Right ventricle myocardium superior (tissue), 1 donor: ENCODE measurements at places on chromosomes 16 and 17. TPM values are rescaled to one million over a fixed set of nuclear protein-coding genes. Genes with fewer than 3 reads are reported as not detected.

Gene ZACN
- not detected for total RNA-seq

DNA sequence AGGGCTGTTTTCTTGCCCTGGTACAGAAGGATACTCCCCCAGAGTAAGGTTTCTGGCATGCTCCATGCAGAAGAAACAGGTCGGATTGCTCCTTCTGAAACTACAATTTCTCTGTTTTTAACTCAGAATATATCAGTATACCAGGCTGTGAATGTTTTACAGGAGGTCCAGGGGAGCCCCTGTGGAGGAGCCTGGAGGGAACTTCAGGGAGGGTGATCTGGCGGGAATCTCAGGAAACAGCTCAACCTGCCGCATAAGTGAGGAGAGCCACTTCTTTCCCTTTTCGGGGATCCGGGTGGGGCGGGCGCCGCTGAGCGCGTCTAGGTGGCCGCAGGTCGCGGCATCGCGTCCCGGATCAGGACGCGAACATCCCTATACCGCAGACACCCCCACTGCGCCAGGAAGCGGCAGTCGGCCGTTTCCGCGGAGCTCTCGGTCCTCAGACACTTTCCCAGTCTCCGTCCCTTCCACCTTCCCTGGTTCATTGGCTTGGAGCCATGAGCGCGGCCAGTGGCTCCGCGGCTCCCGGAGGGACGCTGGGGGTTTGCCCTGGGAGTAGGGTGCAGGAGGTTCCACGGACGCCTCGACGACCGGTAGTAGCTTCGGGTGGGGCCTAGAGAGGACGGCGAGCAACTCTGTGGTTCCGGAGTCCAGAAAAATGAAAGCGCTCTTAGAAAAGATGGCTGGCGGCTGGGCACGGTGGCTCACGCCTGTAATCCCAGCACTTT, 3.1 kb upstream of the ZNF764 start:
- DNase-seq: peak; percentile 64

DNA sequence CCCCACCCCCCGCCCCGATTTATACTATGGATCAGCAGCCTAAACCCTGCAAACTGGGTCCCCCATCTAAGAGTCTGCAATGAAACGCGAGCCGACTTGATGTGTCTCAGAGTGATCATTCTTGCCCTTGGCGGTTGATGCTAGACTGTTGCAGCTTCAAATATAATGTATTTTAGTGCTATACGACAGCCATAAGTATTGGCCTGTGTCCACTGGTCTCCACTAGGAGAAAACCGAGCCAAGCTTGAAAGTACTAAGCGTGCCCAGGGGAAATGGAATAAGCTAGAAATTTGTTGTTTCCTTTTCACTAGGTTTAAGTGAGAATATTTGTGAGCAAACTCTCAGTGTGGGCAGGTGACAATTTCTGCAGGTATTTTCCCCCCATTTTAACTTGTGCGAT, 711.2 kb downstream of the MAF start:
- DNase-seq: no peak

Gene ABI3
- total RNA-seq: 5.5 TPM

DNA sequence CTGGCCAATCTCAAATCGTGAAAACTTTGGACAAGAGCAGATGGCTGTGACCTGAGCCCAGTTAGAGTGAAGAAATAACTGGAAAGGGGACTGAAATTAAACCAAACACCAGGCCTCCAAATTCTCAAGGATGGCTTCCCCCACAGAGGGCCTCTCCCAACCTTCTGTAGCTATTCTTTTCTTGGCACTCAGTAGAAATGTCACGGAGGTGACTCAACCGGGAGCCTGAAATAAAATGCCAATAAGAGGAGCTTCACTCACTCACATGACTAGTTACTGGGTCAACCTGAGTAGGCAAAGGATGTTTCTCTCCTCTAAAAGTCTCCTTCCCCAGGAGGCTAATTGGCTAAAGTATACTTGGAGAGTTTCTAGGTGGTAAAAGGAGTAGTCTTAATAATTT, 230.7 kb downstream of the MAF start:
- no peak for DNase-seq

- no peak for DNase-seq
Observed at GRCh38 chr16:11175787-11176341, 80.1 kb downstream of the SOCS1 start.

DNA sequence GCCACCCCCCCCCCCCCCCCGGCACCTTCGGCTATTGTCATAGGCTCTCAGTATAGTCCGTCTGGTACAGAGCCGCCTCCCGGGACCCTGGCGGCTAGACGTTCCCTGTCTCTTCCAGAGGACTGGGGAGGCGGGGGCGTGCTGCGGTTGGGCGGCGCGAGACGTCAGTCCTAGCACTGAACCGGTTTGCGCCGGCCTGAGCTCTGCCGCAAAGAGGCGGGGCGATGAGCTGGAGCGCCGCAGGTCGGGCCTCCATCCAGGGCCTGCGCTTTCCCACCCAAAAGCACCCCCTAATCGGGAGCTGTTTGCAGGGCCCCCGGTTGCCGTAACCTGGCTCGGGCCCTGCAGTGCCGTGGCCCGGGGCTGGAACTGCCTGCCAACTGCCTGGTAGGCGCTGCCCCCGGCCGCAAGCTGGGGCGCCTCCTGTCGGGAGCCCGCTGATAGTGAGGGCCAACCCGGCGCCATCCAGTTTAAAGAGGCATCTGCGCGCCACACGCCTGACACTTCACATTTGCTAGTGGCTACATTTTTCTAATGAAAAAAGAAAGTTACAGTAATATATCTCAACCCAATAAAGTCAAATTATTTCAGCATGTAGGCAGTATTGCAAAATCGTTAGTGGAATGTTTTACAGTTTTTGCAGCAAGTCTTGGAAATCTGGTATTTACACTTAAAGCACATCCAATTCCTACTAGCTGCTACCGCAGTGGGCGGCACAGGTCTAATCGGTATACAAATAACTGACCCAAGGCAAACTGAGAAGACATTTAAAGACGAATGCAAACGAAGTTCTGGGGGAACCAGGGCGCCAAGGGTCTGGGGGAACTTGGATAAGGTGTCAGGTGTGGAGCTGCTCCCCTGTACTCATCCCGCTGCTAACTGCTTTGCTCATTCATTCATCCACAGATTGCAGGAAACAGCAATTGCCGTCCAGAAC, 753 bp upstream of the USP22 start:
- DNase-seq: peak; percentile 99

DNA sequence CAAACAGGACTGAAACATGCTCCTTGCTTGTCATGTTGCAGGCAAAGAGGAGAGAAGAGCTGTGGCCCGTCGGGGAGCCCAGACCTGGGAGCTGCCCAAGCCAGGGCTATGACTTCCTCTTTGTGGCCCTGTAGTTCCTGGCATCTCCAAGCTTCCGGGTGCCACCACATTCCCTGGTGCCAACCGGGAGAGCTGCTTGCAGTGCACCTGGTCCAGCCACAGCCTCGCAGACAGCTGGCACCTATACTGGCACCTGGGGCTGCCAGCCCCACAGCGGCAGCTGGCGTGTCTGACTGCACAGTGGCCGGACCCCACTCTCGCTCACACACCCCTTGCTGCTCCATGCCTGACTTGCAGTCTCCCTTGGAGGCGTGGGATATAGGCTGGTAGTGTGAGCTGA, 37.1 kb upstream of the FOXJ1 start:
- DNase-seq: no peak

DNA sequence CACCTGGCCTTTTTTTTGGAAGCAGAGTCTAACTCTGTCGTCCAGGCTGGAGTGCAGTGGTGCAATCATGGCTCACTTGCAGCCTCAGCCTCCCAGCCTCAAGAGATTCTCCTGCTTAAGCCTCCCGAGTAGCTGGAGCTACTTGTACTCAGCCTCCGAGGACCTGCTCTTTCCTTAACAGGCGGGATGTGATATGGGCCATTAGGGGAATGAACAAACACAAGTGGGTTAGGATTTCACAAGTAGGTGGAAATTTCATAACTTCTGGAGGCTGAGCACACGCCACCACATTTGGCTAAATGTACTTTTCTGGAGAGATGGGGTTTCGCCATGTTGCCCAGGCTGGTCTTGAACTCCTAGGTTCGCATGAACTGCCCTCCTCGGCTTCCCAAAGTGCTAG, 4.1 kb downstream of the PAM16 start:
- no peak for DNase-seq

GRCh38 chr16:55102531-55102930, 171.9 kb downstream of the IRX5 start:
- DNase-seq: no peak

- DNase-seq: no peak
Observed at GRCh38 chr16:72168365-72168764, 3.6 kb downstream of the PMFBP1 start.
